ENCODE measurements at places on chromosomes 5 and 9.

GRCh38 chr5:58493141-58493540, 1.9 kb downstream of the GAPT start:
- no peak for DNase-seq

DNA sequence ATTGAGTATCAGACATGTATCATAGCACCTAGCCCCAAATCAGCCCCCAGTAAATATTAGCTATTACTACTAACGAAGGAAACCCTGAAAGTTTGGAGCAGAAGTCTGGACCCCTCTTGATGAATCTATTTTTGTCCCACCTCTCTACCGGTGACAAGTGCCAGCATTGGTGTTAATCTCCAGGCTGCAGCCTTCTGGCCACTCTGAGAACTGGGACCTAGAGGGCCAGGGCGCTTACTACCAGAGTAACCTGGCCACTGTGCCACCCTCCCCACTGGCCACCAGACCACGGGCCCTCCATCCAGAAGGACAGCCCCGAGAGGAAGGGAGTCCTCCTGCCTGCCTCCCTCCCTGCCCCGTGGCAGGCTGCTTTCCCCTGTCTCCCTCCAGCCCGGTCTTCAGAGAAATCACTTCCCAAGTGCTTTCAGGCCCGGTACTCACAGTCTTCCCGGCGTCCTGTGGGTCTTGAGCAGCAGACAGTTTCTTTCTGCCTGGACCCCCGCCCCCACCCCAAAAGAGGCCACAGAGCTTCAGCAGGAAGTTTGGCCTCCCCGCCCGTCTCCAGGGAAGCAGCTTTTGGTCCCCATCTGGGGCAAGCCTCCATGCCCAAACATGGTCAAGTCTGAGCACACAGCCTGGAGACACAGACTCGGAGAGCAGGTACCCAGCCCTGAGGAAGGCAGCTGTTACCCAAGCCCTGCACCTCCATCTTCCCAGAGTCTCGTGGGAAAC, at the start of gene KCNMB1:
Gene KCNMB1, minus strand, starts transcription at position 550 of the 732 bp plus-strand sequence. CDS start 3,920 bp downstream, outside the sequence.
- no peak for DNase-seq

GRCh38 chr5:102153003-102153759, 142.9 kb downstream of the SLCO4C1 start:
- no peak for DNase-seq

DNA sequence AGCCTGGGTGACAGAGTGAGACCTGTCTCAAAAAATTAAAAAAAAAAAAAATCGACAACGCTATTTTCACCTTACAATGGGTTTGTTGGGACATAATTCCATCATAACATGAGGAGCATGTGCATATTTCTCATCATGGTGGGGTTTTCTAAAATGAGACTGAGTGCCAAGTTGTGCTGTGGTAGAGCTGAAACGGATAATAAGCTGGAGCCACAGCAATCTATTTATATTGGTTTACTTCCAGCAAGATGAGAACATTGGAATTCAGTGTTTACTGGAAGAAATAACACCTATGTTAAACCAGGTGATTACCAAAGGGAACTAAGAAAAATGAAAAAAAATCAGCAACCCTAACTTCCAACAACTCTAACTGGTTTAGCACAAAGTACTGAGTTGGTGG, 102.3 kb upstream of the IL6ST start:
- no peak for DNase-seq

GRCh38 chr5:103573411-103573810, 10.8 kb upstream of the NUDT12 start:
- DNase-seq, result no peak

DNA sequence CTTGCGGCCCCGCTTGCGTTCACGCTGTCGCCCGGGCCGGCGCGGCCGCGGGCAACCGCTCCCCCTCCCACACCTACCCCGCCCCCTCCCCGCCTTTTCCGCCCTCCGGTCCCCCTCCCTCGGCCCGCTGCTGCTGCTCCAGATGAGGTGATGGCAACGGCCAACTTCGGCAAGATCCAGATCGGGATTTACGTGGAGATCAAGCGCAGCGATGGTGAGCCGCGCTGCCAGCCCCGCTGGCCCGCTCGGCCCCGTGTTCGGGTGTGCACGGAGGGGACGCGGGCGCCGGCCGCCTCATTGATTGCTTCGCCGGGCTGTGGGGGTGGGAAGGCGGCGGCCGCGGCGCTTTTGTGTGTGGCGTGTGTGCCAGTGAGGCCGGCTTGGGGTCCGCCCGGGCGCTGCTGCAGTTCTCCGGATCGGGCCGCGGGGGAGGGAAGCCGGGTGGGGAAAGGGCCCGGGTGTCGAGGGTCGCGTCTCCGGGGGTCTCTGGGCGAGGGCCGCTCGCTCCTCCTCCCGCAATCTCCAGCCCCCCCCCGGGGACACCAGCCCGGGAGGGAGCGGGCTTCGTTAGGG, 403 bp downstream of the KIF2A start:
- no peak for DNase-seq

- no peak for DNase-seq
Measured at GRCh38 chr9:78601957-78602565, 305.1 kb downstream of the PSAT1 start.

GRCh38 chr5:2415678-2416077, 335.8 kb downstream of the IRX2 start:
- DNase-seq, result no peak

DNA sequence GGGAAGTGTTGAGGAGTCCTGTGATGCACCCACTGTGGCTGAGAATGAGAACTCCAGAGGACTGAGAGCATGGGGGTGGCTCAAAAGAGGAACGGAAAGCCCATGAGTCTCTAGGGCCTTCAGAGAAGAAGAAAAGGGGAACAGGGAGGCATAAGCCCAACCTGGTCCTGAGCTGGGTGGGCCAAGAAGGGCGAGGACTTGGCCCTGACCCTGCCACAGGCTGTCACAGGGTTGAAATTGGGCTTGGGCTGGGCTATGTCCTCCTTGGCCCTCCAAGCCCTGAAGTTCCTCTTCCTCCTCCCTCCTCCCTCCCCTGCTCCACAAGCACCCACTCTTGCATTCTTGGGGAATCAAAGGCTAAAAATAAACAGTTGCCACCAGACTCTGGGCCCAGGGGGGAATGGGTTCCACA, 49.3 kb upstream of the PPARGC1B start:
- no peak for DNase-seq

GRCh38 chr9:4935001-4935672, 49.9 kb upstream of the JAK2 start:
- no peak for DNase-seq

DNA sequence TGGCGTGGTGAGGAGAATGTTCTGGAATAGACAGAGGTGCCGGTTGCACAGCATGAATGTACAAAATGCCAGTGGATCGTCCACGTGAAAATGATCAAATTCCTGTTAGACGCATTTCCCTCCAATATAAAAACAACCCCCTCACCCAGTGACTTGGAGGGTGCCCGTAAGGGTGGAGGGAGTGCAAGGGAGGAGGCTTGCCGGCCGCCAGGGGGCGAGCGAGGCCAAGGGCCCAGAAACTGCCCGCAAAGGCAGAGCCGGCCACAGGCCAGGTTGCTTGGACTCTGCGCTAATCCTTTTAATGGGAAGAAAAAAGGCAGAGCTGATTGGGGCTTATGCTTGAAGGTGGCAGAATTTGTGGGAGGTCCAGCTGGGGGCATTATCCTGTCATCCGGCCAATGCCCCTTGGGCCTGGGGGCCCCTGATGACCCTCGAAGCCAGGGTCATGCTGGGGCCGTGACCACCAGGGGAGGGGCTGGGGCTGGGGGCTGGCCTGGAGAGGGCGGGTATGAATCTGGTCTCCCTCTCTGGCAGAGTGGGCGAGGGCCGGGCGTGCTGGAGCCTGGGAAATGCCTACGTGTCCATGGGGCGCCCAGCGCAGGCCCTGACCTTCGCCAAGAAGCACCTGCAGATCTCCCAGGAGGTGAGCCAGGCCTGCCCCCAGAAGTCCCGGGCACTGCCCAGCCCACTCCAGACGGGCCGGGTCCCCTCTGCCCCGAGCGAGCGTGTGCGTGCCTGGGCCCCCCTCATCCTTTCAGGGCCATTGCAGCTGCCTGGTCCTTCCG, 12.0 kb downstream of the GPSM1 start:
- no peak for DNase-seq

- no peak for DNase-seq
Measured at GRCh38 chr5:3201121-3201520, 394.5 kb upstream of the IRX1 start.

DNA sequence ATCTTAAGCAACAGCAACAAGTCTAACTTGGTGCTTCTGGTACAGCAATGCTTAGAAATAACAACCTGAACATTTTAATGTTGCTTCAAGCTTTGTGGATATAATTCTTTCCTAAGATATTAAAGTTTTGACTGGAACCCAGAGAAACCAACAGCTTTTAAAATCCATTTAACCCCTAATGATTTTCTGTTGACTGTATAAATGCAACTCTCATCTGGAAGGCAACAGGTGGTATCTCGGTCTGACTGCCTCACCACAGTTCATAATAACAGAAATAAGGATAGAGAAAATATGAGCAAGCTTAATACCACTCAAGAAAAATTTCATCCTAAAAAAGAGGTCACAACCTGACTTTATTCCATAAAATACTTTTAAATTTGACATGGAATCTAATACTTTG, 116.9 kb downstream of the HOMER1 start:
- no peak for DNase-seq

GRCh38 chr5:100668511-100668910, 133.3 kb downstream of the FAM174A start:
- no peak for DNase-seq

DNA sequence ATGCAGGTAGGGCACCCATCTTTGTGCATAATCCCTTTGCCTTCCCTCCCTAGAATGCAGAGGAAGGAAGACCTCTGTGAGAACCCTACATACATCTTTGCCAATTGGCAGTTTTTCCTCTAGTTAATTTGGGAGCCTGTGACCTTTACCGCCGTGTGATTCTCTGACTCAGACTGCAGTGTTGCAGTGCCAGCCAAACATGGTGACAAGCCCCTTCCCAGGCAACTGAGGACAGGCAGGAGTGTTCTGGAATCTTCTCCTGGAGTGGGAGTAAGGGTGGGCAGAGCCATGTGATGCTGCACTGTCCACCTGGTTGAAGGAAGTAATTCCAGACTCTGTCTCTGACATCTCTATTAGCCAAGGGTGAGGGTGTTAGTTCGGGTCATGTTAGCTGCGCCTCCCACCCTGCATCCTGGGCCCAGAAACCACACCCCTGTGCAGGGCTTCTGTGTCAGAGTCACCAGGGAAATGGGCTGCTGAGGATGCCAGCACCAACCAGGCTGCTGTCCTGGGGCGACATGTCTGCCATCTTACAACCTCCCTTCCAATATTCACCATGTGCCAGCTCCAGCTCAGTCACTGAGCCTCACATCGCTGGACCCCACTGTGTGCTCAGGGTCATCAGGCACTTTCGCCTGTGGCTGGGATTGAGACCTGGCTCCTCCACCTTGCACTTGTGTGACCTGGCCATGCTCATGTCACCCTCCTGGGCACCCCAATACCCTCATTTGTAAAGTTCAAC, 21.8 kb downstream of the KCNIP1 start:
- DNase-seq, result no peak

DNA sequence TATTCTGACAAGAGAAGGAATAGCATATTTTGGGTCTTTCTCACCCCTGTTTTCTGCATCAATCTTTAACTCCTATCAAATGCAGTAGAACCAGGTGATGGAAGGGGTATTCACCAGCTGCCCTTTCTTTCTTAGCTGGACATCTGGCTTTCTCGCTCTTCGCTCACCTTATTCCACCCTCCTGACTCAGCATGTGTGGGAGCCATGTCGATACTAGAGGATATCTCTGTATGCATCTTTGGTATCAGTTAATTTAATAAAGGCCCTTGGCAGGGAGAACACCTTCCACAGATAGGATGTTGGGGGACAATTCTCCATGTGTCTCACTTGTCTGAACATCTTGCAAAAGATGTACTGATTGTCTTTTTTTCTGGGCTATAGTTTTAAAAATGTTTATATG, 71.5 kb downstream of the ZNF474 start:
- no peak for DNase-seq

GRCh38 chr5:132013711-132014110, 2.3 kb upstream of the ACSL6 start:
- DNase-seq, result no peak

- no peak for DNase-seq
Measured at GRCh38 chr5:164860896-164861295, 1355.5 kb downstream of the MAT2B start.

DNA sequence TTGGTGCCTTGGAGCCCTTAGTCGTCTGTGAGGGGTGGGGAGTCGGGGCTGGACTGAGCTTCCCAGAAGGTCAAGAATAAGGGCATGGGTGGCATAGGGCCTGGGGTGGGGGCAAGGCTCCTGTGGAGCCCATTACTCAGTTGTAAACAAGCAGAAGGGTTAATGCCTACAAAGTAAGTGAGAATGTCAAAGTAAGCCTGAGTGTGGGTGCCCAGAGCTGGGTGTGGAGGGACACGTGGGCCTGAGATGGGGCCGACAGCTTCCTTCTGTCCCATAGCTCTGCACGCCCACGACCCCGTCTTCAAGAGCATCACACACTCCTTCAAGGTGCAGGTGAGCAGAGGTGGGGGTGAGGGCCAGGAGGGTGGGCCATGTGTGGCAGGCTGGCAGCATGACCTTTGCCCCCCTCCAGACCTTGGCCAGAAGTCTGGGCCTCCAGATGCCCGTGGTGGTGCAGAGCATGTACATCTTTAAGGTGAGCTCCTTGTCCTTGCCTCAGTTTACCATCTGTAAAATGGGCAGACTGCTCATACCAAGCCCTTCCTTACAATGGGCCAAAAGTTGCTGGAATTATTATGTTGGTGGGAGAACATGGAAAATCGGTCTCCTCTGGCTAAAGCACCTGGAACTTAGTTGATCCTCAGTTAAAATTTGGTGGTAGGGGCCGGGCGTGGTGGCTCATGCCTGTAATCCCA, 11.1 kb downstream of the DOLK start:
- no peak for DNase-seq

- DNase-seq, result no peak
Measured at GRCh38 chr5:150485693-150486401, 22.1 kb upstream of the NDST1 start.

- DNase-seq, result no peak
Measured at GRCh38 chr5:34706084-34706483, 50.0 kb downstream of the RAI14 start.

DNA sequence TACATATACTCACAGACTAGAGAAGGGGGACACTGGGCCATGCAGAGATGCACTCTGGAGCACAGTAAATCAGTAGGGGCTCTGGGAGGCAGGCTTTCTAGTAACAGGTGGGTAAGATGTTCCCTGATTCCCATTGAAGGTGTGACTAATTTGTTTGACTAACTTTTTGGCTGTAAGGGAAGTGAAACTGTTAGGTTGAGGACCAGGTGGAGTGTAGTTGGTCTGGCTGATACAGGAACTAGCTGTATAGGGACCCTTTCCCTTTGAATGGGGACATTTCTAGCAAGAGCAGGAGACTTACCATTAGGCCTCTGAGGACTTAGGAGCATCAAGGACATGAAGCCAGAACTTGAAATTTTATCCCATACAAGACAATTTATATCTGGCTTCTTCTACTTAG, 989.6 kb upstream of the COX7C start:
- no peak for DNase-seq

DNA sequence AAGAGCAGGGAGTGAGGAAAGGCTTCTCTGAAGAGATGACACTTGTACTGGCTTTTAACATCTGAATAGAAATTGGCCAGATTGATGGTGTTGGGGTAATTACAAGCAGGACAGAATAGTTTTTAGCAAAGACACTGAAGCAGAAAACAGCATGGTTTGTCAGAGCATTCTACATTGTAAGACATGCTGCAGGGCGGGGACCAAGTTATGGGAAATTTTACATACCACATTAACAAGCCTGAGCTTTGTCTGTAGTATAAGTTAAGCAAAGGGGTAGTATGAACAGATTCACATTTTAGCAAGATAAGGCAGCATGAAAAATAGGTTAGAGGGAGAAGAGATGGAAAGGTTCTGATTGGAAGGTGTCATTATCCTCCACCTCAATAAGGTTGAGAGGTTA, 66.5 kb downstream of the JMY start:
- no peak for DNase-seq
